ENCODE measurements at places on chromosomes 1 and 21. TPM values are rescaled to one million over a fixed set of nuclear protein-coding genes. Genes with fewer than 3 reads are reported as not detected.

The CDA gene
- 43.1 TPM for total RNA-seq

The MEX3A gene
- 0.60 TPM for total RNA-seq

The SPATA45 gene
- not detected for total RNA-seq

The GUCA2B gene
- total RNA-seq, result 116 TPM

GRCh38 chr1:116804736-116805135, 50.5 kb downstream of the CD2 start:
- H3K4me1 ChIP-seq, result no peaks in the 10 kb centered on the region
- H3K36me3 ChIP-seq, result no peaks in the 10 kb centered on the region
- no peak overlapping the region for H3K27ac ChIP-seq
- no peak for DNase-seq

- no peak for DNase-seq
- no peaks in the 10 kb centered on the region for H3K36me3 ChIP-seq
- peak overlapping the region; percentile 33 for H3K27ac ChIP-seq
Observed at GRCh38 chr1:86429835-86430234, 5.9 kb downstream of the CLCA2 start.

- no peaks in the 10 kb centered on the region for H3K4me1 ChIP-seq
- DNase-seq, result no peak
- H3K27ac ChIP-seq, result no peak overlapping the region
- H3K27me3 ChIP-seq, result no peaks in the 10 kb centered on the region
Observed at GRCh38 chr1:244757091-244757939, 78.1 kb upstream of the COX20 start.

DNA sequence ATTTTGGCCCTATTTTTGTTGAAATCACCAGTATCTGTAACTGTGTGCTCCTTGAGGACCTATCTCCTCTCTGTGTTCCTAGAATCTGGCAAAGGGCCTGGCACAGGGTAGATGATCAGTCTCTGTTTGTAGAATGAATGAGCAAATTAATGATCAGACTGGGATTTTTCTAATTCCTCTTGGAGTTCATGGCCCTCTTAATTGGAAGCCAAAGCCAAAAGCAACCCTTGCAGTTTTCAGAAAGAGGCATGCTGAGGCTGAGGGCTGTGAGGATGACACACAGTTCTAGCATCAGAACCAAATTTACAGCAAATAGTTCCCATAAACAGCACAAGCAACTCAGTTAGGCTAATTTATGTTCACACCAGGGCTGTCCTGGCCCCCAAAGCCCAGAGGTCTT, 111.1 kb upstream of the BEND5 start:
- no peaks in the 10 kb centered on the region for H3K36me3 ChIP-seq
- no peak overlapping the region for H3K4me3 ChIP-seq
- no peaks in the 10 kb centered on the region for H3K4me1 ChIP-seq
- H3K27ac ChIP-seq, result no peak overlapping the region
- DNase-seq, result no peak
